RWPE2 (cell line): ENCODE measurements at places on chromosomes 16 and 17.
A peak's percentile ranks its signal among the peaks of the same experiment; 100 is the strongest.

- DNase-seq: no peak
Observed at GRCh38 chr17:6259899-6260298, 175.0 kb downstream of the AIPL1 start.

DNA sequence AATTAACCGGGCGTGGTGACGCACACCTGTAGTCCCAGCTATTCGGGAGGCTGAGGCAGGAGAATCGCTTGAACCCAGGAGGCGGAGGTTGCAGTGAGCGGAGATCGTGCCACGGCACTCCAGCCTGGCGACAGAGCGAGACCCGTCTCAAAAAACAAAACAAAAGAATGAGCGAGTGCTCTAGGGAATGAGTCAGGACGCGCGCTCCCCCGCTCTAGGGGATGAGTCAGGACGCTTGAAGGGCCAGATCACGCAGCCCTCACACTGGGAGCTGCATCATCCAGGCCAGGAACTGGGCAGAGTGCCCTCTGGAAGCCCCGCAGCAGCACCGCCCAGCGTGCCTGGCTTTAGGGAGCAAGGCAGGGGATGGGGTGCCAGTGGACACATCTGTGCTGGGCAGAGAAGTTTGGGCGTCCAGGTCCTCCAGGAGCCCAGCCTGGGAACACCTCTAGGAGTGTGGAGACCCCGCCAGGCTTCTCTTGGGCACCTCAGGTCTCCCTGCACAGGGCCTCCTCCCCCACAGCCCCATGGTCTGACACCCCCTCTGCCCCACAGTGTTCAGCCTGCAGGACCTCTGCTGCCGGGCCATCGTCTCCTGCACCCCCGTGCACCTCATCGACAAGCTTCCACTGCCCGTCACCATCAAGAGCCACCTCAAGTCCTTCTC, 3.9 kb upstream of the WFIKKN1 start:
- peak; percentile 91 for DNase-seq

DNA sequence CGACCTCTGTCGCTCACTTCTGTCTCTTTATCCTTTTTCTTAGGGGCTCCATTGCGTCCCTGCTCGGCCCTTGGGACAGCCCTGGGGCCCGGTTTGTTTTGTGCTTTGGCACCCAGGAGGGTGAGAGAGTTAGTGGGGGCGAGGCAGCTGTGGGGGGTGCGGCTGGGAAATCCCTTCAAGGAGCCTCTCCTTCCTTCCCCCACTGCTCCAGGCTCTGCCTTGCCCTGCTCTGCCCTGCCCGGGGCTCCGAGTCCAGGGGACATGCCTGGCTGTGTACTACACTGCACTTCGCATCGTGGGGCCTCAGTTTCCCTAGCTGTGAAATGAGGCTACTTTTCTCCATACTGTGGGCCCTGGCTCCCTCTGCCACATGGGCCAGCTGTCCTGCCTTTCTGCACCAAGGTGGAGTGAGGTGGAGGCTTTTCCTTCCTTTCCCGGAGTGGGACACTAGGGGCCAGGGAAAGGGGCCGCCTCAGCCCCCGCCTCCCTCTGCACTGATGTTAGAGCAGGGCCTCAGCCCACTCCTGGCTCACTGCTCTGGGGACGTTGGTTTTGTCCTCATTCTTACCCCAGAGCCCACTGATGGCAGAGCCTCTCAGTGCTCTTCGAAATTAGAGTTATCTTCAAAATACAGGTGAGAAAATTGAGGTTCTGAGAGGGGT, 980 bp downstream of the LLGL1 start:
- no peak for DNase-seq

DNA sequence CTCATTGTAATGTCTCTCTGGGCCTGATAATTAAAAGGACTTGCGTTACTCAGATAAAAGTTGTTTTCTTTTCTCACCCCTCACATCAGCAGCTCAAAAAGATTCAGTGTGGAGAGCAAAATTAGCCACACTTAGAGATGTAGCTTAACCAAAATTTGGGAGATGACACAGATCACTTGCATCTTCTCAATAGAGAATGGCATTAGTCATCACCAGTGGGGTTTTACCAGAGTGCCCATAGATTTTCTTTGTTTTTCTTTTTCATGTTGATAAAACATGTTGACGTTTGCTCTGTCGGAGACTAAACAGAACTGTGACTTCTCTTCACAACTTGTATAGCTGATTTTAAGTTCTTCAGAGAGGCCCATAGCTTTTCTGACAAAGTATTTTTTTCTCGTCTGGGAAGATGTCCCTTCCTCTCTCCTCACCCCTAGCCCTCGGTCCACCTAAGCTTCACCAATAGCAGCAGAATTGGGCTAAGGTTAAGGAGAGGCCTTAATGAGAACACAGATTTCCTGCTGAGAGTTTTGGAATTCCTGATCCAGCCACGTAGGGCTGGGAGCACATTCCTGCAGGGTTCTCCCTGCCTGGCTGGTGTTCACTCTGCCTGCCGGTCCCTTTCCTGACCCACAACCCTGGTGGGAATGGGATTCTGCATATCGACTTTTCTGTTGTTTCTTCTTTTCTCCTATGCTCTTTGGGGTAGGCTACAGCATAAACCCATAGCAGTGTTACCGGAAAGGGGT, 92.6 kb downstream of the CACNG3 start:
- DNase-seq: no peak

DNA sequence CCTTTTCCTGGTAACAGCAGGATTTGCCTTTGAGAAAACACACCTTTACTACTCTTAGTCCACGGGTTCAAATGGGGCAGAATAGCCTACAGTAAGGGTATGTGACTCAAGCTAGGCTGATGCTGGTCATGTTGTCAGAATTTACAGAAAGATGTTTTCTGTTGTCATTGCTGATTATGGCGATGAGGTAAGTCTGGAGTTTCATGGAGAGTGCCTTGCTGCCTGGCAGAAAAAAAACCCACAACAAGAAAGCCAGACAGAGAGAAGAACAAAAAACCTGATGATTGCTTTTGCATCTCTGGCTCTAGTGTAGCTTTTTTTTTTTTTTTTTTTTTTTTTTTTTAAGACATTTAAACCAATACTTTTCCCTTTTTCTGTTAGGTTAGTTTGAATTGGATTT, 47.9 kb downstream of the SLC6A4 start:
- DNase-seq: no peak

- no peak for DNase-seq
Observed at GRCh38 chr17:51298508-51299371, 38.4 kb downstream of the UTP18 start.

DNA sequence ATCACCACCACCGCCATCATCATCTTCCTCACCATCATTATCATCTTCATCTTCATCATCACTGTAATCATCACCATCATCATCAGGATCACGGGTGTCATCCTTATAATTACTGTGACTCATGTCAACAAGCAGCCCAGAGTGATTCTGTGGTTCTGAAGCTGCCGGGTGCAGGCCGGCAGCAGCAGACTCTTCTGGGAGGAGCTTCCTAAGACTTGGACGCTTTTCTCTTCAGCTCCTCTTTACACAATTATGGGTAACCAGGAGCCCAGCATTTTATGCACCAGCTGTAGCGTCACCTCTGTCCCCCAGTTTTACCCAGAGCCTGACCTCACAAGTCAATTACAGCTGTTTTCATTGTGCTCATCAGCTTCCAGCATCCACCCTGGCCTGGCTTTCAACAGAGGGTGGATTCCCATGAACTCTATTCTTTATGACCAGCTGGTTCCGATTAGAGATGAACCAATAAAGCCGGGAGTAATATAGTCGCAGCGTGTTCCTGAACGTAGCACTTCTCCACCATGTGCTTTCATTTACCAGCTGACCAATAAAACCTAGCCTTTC, 275.8 kb downstream of the FOXL1 start:
- DNase-seq: no peak

DNA sequence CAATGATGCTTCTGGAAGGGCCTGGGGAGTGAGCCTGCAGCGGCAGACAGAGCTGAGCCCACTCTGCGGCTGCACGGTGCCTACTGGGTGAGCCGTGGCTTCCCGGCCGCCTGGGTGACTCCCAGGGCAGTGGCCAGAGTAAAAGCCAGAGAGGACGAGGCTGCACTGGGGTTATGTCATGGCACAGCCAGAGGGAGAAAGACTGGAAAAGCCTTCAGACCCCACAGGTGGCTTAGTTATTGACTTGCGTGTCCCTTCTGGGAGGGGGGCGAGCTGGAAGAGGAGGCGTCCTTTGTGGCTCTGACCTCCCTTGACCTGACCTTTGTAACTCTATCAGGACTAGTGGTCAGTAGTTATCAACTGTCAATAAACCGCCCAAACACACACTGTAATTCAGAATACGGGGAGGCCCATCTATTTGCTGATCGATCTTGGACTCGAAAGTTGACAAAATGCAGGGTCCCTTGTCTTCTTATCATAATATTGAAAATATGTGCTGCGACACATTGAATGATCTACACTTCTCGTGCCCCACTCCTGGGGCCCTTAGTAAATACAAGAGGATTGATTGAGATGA, 385.9 kb upstream of the ZFHX3 start:
- DNase-seq: no peak

GRCh38 chr17:72869630-72870029, 222.9 kb downstream of the SLC39A11 start:
- DNase-seq: no peak

- no peak for DNase-seq
Observed at GRCh38 chr17:58513965-58514769, at the start of gene MTMR4. Gene MTMR4 (minus strand): TSS chr17:58514638. CDS start chr17:58514407, 231 bp downstream.

GRCh38 chr17:36931697-36932382, 5.4 kb upstream of the LHX1 start:
- DNase-seq: no peak

GRCh38 chr17:34377078-34377823, 14.2 kb upstream of the CCL1 start:
- no peak for DNase-seq

GRCh38 chr17:78124081-78124835, 4.3 kb downstream of the TMC6 start:
- no peak for DNase-seq

DNA sequence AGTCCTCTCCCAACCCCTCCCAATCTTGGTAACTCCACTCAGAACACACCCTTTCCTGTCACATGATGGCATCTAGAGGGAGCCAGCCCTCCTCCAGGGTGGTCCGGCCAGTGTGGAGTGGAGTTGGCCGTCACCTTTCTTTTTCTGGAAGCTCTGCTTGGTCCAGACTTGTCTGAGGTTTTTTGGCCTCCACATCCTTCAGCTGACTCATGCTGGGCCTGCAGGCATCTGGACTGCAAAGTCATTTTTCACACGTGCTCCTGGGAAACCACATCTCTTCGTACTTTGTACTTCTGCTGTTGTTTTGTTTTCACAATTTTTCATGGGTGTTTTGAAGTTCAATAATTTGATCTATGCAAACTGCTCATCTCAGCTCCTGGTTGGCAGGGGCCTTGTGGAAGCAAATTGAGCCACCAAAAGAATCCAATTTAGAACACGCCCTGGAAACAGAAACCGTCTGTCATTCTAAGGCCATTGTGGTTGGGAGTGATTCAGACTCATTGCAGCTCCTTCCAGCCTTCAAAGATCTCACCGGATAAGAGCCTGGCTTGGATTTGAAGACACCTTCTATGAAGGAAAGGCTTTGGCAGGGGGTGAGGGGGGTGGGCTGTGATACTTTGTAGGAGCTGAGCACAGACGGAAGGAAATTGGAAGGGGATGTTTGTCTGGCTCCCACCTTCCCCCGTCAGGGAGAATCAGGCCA, 42.4 kb upstream of the NF1 start:
- peak; percentile 94 for DNase-seq

DNA sequence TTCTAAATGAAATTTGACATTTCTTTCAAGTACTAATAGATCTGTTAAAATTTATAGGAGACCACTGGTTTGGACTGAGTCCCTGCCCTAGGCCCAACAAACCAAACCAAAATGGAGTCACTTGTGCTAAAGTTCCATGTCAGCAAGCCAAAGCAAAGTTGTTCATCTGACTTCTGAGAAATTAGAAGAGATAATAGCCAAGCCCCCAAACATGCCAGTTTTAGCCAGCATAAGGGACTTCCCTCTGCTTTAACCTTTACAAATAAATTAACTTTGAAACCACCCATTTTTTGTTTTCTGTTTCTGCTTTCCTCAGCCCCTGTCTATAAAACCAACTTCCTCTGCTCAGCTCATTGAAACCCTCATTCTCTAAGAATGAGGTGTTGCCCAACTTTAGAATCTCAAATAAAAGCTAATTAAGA, 18.9 kb downstream of the CDR2 start:
- DNase-seq: no peak

- DNase-seq: no peak
Observed at GRCh38 chr16:67114793-67115192, 5.1 kb downstream of the PHAF1 start.

DNA sequence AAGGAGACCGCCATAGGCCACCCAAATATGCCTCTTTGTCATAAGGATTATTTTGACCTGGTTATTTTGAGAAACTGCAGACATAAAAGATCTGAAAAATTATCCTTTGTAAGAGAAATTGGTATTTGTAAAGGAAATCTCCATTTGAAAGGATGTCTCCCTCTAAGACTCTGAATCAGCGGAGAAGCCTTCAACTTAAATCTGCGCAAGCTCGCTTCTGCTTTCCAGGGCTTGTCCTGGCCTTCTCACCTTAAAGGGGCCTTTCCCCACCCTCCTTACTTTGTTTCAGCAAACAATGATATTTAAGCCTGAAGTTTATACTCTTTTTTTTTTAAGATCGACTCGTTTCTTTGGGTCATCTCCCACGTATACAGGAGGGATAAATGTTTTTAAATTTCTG, 34.5 kb downstream of the HSBP1 start:
- DNase-seq: no peak

DNA sequence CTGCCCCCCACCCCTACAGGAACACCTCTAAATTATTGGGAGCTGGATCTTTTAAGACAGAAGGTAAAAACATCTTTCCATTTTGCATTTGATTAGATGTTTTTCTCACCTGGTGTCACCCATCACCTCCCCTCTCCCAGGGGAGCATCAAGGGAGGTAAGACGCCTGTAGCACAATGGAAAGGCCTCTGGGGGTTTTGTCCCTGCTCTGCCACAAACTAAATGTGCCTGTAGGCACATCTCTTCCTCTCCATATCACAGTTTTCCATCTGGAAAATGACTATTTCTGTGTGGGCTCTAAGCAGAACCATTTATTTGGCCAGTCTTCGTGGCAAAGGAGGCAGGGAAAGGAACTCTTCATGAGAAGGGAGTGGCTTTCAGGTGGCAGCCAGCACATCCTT, 76.6 kb downstream of the GNAO1 start:
- DNase-seq: no peak

GRCh38 chr16:3578610-3579551, 1.7 kb upstream of the NLRC3 start:
- no peak for DNase-seq
